ENCODE measurements at places on chromosomes 6 and 20.

GRCh38 chr20:62622877-62623487, 19.3 kb upstream of the SLCO4A1 start:
- DNase-seq: no peak

DNA sequence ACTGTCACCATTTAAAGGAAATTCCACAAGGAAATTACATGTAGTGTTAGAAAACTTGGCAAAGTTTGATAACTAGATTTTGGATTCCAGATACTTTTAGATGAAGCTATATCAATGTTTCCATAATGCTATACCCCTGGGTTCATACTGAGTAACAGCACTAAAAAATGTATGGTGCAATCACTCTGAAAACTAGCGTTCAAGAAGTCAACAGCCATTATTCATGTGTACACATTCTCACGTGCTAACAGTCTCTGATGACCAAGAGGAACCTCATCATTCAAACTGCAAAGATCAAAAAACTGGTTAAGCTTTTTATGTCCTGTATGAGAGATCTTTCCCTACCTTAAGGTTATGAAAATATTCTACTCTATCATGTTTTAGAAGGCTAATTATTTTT, 197.6 kb downstream of the GMDS start:
- DNase-seq: no peak

DNA sequence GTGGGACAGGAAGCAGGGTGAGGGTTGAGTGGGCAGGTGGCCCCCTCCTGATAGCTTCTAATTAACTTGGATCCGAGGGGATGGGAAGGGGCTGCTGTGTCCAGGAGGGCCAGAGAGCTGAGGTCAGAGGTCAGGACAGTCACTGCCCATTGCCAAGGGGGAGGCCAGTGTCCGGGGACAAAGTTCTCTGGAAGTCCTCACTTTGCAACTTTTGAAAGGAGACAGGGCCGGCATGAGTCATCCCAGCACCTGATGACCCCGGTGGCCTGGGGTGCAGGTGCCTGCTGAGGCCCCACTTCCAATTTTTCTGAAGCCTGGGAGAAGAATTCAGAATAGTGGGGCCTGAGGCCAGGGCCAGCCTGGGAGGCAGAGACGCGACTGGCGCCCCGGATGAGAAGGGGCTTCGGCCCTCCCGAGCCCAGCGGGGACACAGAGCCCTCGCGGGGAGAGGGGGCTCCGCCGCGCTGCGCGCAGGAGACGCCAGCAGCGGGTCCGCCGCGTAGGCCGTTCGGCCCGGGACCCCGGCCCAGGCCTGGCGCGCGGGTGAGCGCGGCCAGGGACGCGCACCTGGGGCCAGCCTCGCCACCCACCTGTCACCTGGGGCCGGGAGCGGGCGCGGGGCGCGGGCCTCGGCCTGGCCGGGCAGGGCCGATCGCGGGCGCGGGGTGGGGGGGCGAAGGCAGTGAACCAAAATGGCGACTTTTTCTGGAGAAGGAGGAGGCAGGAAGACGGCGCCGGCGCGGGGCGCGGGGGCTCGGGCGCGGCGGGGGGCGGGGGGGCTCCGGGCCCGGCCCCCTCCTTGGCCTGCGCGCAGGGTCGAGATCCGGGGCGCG, 586 bp downstream of the ZNF512B start:
- no peak for DNase-seq

DNA sequence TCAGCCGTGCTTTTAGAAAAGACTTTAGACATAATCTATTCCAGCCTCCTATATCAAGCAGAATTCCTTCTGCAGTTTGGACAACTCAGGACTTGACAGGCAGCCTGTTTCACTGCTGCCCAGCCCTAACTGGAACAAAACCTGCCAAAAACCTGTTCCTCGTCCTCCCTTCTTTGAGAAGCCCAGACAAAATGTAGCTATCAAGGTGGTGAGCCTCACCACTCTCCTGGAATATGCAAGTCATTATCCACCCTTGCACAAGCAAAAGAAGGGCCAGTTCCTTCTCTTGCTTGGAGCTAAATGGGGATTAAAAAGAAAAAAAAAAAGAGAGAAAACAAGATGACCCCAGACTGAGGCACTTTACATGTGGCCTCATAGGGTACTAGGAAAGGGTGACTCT, 64.2 kb downstream of the TFAP2A start:
- no peak for DNase-seq

DNA sequence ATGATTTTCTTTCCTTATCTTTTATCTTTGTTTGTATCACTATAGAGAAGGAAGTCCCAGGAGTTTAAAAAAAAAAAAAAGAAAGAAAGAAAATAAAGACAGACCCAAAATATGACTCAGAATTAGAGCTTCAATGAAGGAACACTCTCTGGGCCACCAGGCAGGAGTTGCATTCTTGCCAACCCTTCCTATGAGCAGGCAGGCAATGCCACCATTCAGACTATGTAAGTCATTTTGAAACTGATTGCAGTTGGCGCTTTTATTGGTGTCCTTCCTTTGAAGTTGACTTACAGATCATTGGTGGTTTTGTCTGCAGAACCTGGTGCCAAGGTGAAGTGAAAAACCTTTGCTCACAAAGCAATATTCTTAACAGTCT, 50.3 kb downstream of the MYB start:
- no peak for DNase-seq

DNA sequence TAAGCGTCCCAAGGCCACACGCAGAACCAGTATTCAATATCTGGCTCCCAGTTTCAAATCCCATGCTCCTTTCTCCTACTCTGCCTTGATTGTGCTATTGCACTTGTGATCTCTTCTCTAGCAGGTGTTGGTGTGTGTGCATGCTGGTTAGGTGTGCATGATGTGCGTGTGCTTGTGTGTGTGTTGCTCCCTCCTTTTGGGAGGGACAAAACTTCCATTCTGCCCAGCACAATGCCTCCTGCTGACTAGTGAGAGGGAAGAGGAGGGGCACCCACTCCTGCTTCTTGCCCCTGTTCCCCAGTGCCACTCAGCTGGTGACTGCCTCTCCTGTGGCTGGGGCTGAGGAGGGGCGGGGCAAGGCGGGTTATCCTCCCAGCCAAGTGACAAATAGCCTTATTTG, 19.7 kb downstream of the CD40 start:
- DNase-seq: no peak

DNA sequence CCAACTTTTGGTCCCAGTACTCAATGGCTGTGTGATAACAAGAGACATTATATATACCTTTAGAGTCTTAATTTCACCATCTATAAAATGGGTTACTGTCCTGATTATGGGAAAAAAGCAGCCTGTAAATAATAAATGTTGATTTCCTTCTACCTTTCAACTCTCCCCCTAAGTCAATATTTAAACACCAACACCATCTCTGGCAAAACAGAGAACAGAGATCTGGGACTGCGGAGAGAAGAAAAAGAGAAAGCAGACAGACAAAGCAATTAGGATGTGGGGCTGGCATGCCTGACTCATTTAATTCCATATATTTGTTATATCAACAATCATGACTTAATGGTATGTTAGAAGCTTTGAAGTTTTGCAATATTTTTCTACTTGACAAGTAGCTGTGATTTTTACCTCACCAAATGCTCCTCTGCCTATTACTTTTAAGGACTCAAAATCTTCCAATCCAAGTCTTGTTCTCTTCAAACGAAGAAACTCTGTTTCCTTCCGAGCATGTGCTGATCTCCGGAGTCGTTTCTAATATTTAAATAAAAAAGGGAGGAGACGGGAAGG, 23.3 kb downstream of the STK38 start:
- no peak for DNase-seq
